Dermis microvascular lymphatic vessel endothelial cell (primary cell): ENCODE measurements at places on chromosomes 4 and X. TPM values are rescaled to one million over a fixed set of nuclear protein-coding genes. Genes with fewer than 3 reads are reported as not detected.

The GLRB gene
- 10.3 and 15.7 TPM in 2 replicates for total RNA-seq

The EFHC2 gene
- not detected in 2 replicates for total RNA-seq

The TCEAL2 gene
- not detected in 2 replicates for total RNA-seq

The DCAF8L2 gene
- not detected in 2 replicates for total RNA-seq

The PPP3CA gene
- total RNA-seq, result 47.5 and 52.2 TPM in 2 replicates

The HSFX4 gene
- not detected in 2 replicates for total RNA-seq

The CLCN3 gene
- total RNA-seq, result 58.3 and 85.6 TPM in 2 replicates

The SULT1E1 gene
- 0.89 and 2.3 TPM in 2 replicates for total RNA-seq

The RAB40AL gene
- 0.13 and 0.38 TPM in 2 replicates for total RNA-seq

The ZNF518B gene
- total RNA-seq, result 16.3 and 17.4 TPM in 2 replicates

The PFKFB1 gene
- 0.13 TPM in 2 replicates for total RNA-seq

The MAP7D2 gene
- total RNA-seq, result 0.13 and 0.26 TPM in 2 replicates

The SPANXN4 gene
- not detected in 2 replicates for total RNA-seq

The BGN gene
- total RNA-seq, result 12.1 and 70.9 TPM in 2 replicates

The DUSP9 gene
- total RNA-seq, result under 0.01 and 0.13 TPM in 2 replicates

The UBE2D3 gene
- total RNA-seq, result 301 and 302 TPM in 2 replicates

The TTC29 gene
- under 0.01 TPM in 1 of 2 replicates, not detected in the other for total RNA-seq

The HNRNPH2 gene
- total RNA-seq, result 75.9 and 81.4 TPM in 2 replicates

The SHISA3 gene
- 0.13 TPM in 2 replicates for total RNA-seq

The TMPRSS11A gene
- total RNA-seq, result not detected in 2 replicates

The SASH3 gene
- total RNA-seq, result not detected in 2 replicates
